ENCODE measurements at places on chromosomes 2 and 18.

DNA sequence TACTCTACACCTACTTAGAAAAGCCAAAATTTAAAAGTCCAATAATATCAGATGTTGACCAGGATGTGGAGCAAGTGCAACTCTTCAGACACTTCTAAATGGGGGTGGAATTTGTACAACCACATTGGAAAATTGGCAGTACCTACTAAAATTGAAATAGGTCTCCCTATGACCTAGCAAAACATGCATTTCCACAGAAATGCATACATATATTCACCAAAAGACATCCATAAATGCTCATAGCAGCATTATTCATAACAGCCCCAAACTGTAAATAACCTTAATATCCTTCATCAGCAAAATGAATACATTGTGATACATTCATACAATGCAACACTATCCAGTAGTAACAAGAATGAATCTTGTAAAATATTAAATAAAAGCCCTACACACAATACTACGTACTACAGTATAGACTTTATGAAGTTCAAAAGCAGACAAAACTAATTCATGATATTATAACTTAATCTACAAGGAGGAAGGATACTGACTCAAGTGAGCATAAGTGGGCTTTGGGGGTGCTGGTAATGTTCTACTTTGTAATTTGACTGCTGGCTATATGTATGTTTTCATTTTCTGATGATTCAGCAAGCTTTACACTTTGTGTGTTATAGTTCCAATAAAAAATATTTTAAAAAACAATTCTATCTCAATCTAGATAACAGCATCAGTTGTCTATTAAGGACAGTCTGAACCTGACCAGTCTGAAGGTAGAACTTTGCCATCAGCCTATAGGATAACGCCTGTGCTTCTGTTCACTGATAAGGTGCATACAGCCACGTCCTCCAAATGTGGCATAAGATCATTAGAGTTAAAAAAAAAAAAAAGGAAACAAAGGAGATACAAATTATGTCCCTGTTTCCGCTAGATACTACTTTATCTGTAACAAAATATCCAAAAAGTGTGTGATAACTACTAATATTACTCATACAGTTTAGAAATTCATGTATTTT is 6.6 kb upstream of the TNFRSF11A start:
- no peak for DNase-seq

GRCh38 chr2:49248506-49248905 is 94.2 kb upstream of the FSHR start:
- no peak for DNase-seq

GRCh38 chr18:3666526-3667254 is 216.7 kb downstream of the TGIF1 start:
- no peak for DNase-seq

DNA sequence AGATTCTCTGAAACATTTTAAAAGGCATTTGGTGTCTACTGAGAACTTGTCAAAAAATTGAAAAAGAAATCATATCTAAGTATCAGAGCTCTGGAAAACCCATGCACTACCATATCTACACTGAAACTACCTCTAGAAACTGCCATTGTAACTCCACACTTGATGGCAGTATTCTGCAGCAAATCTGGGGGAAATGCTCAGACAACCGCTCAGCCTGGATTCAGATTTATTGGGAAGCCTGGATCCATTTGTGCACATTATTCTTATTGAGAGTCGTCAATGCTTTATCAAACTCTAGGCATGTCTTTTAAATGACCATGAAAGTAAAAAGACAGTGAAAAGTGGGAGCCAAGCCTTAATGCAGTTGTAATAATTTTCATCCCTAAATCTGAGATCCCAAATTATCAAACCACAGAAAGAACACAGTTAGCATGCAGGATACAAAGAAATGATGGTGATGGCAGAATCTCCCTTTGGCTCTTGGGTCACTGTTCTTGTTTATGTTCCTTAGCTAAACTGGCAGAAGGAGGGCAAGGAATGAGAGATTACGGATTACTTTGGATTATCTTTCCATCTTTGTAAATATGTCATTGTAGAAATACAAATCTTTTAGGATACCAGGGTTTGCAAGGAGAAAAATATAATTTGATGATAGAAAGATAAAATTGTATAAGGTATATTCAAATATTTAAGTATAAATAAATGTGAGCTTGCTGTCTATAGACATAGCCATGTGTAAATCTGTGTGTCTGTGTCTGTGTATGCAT is 512.1 kb upstream of the SYT4 start:
- DNase-seq = no peak

GRCh38 chr2:189661957-189662321 is 680 bp downstream of the ASNSD1 start:
- DNase-seq = no peak

- no peak for DNase-seq
These were observed 181.7 kb upstream of the ETAA1 start for GRCh38 chr2:67215214-67216055.

DNA sequence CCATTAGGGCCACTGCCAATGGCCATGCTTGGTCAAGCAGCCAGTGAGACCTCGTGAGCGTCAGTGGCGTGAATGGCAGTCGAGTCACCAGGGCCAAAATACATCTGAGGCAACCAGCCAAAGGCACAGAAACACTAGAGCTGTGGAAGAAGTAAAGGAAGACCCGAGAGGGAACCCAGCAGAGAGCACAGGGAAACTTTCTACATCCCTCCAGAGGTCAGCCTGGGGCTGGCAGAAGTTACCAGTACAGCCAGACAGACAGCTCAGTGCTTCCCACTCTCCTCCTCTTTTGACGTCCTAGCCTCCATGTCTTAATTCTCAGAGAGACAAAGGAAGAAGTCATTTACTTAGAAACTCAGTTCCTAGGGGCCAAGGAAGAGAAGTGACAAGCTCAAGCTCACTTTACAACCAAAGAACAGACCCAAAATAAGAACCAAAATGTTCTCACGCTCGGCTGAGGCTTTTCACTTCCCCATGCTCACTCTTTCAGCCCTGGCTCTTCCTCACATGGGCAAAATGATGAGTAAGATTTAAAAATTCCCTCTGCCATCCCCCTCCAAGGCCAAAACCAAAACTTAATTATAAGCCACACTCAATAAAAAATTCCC is 8.7 kb downstream of the CYRIA start:
- no peak for DNase-seq

- DNase-seq = no peak
These were observed 621.3 kb downstream of the XIRP2 start for GRCh38 chr2:167509586-167509985.

All from stimulated activated CD8-positive, alpha-beta memory T cell treated with anti-CD3 and anti-CD28 coated beads, Interleukin-7, amount 100 ng/mL, for 24 hours (primary cell).